ENCODE measurements at places on chromosomes 2 and 18. TPM values are rescaled to one million over a fixed set of nuclear protein-coding genes. Genes with fewer than 3 reads are reported as not detected.

DNA sequence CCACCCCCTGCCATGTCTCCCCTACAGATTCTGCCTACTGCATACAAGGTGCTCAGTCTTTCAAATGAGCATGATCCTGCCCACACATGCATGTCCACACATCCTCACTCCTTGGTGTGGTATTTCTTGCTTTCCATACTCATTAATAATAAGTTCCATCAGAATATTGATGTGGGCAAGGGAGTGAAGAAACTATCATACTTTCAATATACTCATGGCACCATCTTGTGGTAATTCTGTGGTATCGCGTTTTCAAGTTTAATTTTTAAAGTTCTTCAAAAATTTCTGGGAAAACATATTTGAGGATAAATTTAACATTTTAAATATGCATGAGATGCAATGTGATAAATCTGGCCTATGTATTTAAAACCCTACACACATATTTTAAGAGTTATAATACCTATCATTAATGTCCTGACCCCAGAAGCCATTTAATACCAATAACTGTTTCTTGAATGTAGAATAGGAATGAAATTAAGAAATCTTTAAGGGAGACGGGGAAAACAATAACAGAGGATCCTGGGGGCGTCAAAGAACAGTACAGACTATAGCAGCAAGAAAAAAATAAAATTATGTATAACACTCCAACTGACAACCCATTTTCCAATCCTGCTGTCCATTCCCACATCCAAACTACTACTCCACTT lies 110.1 kb downstream of the ZNF385B start:
- peak; percentile 51 for ATAC-seq

The TMEM182 gene
- total RNA-seq, result 6.2 TPM

The UGT1A4 gene
- 0.21 TPM for total RNA-seq

The SOWAHC gene
- 6.6 TPM for total RNA-seq

- no peak for ATAC-seq
Observed at GRCh38 chr2:206253125-206253776, 21.2 kb upstream of the ZDBF2 start.

DNA sequence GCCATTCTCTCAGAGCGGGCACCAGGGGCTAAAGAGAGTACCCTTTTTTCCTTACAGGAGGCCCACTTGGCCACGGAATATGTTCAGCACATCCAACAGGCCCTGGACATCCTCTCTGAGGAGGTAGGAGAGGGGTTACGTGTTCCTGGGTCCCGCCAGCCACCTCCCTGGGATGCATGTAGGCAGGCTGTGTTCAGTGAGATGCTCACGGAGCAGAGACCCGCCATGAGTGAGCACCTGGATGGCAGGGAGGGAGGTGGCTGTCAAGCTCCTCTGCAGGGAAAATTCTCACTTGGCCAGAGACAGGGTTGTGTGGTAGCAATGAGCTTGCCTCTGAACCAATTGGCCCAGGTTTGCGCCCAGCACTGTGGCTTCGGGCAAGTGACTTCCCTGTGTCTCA lies 123.1 kb upstream of the PPP1CB start:
- no peak for ATAC-seq

GRCh38 chr2:41856946-41857345 lies 190.9 kb upstream of the PKDCC start:
- no peak for ATAC-seq

- no peak for ATAC-seq
Observed at GRCh38 chr2:107393516-107393915, 433.2 kb upstream of the RGPD4 start.

- no peak for ATAC-seq
Observed at GRCh38 chr18:48740068-48740440, 201.2 kb downstream of the CTIF start.

The NEURL3 gene
- 0.13 TPM for total RNA-seq

DNA sequence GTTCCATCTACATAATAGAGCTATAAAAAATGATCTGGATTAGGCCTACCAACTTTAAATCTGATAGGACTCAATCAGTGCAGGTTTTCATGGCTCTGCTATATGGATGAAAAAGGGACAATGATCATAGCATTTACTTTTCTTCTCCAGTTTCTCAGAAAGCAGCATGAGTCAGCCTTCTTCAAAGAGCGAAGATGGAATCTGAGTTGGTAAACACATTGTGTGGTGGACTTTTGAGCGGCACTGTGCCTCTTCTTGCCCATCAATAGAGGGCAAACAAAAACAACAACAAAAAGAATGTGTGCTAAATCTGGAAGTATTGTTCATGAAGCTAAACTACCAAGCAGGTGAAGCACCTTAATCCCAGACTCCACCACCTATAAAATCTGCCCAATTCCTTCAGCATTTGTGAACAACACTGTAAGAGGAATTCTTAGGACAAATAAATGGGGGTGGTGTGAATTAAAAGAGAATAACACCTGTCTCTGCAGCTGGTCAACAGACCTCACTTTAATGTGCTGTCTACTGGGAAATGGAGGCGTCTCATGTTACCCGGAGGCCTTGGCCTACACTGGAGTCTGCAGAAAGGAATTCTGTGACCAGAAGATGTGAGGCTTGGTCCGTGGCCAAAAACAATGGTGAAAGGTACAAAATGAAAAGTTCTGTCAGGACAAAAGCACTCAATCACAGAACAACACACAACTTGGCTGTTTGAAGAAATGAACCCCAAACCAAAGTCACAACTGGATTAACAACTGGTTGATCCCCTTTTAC lies 609.0 kb downstream of the IRS1 start:
- ATAC-seq, result no peak

The GTF2A1L gene
- 0.32 TPM for total RNA-seq

The CHRND gene
- total RNA-seq, result 0.18 TPM

DNA sequence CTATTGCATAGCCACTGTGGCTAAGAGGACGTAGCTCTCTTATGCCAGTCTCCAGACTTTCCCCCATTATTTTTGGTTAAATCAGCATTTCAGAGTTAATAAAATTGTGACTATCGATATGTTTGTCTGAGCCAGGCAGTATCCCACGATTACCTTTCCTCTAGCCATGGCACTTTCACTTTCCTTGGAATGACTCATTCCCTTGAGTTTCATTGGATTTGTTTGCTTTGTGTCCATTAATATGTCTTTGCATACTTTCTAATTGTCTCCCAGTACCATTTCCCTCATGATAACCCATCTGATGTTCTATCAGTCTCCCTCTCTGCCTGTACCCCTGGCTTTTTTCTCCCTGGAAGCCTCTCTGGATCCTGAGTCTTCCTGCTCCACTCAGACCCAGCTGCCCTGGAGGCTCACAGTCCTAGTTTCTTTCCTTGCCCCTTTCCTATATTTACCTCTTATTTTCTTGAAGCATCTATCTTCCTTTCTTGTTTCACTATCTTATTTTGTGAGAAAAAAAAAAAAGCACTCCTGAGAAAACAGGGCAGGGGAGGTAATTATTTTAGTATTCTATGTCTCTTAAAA lies 126.1 kb downstream of the MTX2 start:
- no peak for ATAC-seq

GRCh38 chr18:12408247-12408869 lies 629 bp downstream of the PRELID3A start:
- no peak for ATAC-seq

The LPIN2 gene
- 16.2 TPM for total RNA-seq

The EN1 gene
- total RNA-seq, result 0.25 TPM

DNA sequence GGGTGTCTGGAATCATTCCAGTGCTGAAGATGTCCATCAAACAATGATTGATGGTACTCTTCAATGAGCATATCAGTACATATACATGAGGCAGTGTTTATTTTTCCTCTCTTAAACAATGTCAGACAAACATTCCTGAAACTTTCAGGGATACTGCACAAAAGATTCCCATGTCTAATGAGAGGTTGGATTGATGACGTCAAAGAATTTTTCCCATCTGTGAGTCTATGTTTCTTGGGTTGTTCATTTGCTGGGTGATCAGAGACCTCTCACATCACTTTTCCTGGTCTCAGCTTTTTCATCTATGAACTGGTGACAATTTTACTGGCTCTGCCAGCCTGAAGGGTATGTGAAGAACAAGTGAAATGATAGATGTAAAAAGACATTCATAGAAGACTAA lies 325.5 kb downstream of the EN1 start:
- ATAC-seq, result no peak

GRCh38 chr2:53632714-53633113 lies 134.9 kb upstream of the CHAC2 start:
- ATAC-seq, result no peak

DNA sequence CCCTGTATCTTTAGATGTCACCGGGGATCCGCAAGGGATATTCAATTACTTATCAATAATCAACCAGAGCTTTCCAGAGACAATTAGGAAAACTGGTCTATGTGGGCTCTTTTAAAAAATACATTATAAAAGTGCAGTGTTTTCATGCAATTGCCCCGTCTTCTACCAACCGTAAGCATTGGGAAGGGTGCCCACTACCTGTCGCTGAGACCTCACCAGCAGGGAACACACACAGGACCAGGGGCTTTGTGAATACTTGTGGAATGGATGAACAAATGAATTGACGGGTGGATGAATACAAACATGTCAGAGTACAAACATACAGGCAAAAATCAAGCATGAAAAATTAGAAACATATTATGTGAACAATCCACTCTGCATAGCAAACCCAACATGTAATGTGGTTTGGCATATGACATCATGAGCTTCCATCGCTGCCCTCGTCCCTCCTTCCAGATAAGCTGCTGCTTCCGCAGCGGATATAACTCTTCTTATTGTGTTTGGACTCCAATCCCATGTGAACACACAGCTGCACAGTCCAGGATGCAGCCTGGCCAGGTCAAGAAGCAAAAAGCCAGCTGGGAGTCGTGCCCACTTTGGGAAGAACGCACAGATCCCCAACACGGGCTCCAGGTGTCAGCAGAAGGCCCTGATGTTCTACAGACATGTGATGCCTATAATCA lies 5.3 kb downstream of the FHL2 start:
- no peak for ATAC-seq

GRCh38 chr2:177433402-177433801 lies 40.8 kb downstream of the AGPS start:
- ATAC-seq, result no peak

GRCh38 chr2:129908721-129909373 lies 70.6 kb upstream of the RAB6C start:
- ATAC-seq, result no peak

DNA sequence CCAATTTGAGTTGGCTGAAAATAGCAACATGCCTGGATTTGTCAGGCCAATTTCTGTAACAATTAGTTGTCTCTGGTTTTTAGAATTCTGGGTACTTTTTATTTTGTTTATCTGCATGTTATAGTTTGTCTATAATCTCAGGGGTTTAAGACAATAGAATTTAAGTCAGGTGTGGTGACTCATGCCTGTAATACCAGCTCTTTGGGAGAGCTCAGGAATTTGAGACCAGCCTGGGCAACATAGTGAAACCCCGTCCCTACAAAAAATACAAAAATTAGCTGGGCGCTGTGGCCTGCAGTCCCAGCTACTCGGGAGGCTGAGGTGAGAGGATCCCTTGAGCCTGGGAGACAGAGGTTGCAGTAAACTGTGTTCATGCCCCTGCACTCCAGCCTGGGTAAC lies 114.4 kb upstream of the GLS start:
- ATAC-seq, result no peak

GRCh38 chr2:140064243-140064642 lies 1284.1 kb upstream of the NXPH2 start:
- peak; percentile 64 for ATAC-seq

- ATAC-seq, result no peak
Observed at GRCh38 chr18:37420315-37420880, 145.2 kb downstream of the CELF4 start.

GRCh38 chr2:203498161-203498560 lies 36.9 kb downstream of the RAPH1 start:
- ATAC-seq, result peak; percentile 96

DNA sequence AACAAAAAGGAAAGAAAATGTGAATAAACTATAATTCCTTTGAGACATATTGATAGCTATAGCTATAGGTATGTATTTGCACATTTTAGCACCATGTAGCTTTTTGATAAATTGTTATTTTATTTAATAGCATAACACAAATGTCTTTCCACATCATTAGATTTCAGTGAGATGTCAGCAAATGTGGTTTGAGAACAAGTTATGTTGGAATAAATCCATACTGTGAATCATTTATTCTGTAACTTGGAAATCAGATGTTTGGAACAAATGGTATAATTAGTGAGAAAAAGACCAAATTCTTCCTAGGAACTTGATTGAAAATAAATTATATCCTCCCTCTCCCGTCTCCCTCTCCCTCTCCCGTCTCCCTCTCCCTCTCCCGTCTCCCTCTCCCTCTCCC lies 62.8 kb downstream of the NABP1 start:
- ATAC-seq, result no peak

- ATAC-seq, result peak; percentile 35
Observed at GRCh38 chr2:152335726-152336118, 748 bp downstream of the FMNL2 start.

DNA sequence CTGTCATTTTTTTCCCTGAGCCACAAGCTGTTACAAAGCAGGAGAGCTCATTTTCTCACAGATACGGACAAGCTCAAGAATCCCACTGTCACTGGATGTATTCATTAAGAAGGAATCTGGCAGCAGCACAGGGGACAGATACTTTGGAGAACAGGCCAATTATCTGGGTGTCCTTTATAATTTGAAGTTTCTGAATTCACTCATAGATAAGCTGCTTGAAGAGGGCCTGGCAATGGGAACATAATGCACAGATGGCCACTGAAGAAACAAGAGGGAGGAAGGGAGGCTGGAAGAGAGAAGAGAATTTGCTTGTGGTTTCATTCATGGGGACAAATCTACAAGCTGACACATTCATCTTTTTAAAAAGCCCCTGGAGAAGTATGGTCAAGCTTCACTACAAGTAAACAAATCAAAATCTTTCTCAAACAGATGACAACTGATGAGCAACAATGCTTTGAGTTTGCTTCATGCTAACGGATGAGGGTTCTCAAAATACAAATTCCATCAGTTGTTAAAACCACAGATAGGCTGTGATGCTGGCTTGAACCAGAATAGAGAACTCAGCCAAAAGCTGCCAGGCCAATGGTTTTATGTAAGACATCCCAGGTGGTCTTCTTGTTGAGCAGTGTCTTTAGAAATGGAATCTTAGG lies 11.9 kb downstream of the BCL2 start:
- no peak for ATAC-seq

DNA sequence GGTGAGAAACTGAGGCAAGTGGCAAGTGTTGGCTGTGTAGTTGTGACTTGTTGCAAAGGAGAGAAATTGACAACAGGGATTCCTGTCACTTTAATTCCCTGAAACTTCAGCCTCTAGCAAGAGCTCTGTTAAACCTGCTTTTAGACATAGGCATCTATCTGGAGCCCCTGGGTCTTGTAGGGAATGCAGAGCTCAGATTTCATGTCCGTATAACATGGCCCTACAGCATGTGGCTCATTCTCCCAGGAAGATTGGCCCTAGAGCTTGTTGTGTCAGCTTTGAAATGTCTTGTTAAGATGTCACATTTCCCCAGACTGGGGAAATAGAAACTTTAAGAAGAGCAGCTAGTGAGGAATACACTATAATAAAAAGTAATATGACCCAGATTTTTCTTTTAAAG lies 115.8 kb downstream of the POLE4 start:
- ATAC-seq, result no peak

The KCNG2 gene
- total RNA-seq, result not detected

GRCh38 chr2:96116879-96117533 lies 635 bp upstream of the ADRA2B start:
- peak; percentile 89 for ATAC-seq

GRCh38 chr2:130736487-130736886 lies 7.6 kb downstream of the GPR148 start:
- ATAC-seq, result no peak

GRCh38 chr2:233707940-233708644 lies 4.6 kb upstream of the UGT1A5 start:
- ATAC-seq, result no peak

GRCh38 chr2:172200495-172201085 lies 97.9 kb upstream of the DLX2 start:
- no peak for ATAC-seq

GRCh38 chr18:25164848-25165811 lies 186.8 kb downstream of the ZNF521 start:
- no peak for ATAC-seq

- no peak for ATAC-seq
Observed at GRCh38 chr2:96537734-96538486, 1.4 kb downstream of the ARID5A start.
